ENCODE measurements at places on chromosomes 11 and 22. TPM values are rescaled to one million over a fixed set of nuclear protein-coding genes. Genes with fewer than 3 reads are reported as not detected.

GRCh38 chr11:129705341-129705740 lies 110.3 kb upstream of the TMEM45B start:
- no peak for DNase-seq

Gene CHADL
- 36.5 TPM for polyA plus RNA-seq

GRCh38 chr11:8813658-8814057 lies 97.3 kb upstream of the AKIP1 start:
- DNase-seq, result peak; percentile 81

GRCh38 chr11:117016747-117017146 lies 81.5 kb downstream of the SIK3 start:
- DNase-seq, result no peak

- peak; percentile 52 for DNase-seq
Observed at GRCh38 chr22:42294034-42294985, 23.9 kb upstream of the TCF20 start.

DNA sequence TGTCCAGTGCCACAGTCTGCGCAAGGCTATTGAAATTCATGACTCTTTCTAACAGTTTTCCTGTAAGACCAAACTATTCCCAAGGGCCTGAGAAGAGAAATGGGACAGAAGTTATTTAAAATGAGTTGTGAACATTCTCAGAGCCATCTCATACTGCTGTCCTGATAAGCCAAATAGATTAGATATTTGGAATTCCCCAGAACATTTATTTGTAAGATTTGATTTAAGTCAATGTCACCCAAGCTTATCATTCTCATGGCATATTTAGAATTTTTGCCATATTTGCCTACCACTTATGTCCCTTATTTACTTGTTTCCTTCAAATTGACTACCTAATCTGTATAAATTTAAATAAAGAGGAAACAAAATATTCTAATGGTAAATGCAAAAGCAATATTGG lies 82.4 kb downstream of the NAV2 start:
- DNase-seq, result no peak
